ENCODE measurements at places on chromosomes 3 and 15.

- DNase-seq: no peak
Measured at GRCh38 chr15:36856339-36856973, 243.9 kb downstream of the MEIS2 start.

DNA sequence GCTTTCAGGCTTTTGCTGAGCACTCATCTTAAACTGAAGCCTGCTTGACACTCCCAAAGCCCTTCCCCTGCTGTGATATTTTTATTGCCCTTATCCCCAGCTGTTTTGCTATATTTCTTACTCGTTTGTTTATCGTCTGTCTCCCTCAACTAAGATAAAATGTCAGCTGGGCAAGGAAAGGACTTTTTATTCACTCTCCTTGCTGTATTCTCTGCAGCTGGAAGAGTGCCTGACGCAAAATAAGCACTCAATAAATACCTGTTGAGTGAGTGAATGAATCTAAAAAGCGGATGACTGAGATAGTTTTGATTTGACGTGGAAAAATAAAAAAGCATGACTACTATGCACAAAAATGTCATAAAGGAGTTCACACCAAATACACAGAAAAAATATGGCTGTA is 84.8 kb upstream of the POMGNT2 start:
- peak; percentile 60 for DNase-seq

DNA sequence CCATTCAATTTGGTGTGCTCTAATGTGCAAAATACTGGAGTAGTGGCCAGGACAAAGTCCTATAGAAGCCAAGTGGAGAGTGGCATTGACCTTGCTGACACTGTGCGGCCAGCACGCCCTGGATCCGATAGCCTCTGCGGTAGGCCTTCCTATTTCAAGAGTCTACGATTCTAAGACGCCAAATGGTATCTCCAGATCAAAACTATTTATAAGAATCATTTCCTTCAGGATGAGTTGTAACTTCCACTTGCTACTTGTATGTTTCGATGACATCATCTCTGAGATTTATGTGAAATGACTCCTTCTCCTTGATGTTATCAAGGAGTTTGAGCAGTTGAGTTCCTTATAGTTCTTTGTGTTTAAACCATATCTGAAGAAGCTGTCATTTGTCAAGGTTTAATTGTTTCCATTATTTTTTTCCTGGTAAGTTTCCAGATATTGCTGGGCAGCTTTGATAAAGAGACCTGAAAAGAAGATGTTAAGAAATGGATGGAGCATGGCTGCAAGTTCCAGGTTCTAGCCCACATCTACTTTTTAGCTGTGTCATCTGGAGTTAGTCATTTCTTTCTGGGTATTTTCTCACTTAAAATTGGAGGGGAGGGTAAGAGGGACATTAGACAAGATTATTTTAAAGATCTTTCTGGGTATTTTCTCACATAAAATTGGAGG is 71.8 kb downstream of the TMEM44 start:
- no peak for DNase-seq

DNA sequence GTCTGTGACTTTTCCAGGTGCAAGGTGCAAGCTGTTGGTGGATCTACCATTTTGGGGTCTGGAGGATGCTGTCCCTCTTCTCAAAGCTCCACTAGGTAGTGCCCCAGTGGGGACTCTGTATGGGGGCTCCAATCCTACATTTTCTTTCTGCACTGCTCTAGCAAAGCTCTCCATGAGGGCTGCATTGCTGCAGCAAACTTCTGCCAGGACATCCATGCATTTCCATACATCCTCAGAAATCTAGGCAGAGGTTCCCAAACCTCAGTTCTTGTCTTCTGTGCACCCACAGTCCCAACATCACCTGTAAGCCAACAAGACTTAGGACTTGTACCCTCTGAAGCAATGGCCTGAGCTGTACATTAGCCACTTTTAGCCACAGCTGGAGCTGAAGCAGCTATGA is 694.5 kb upstream of the BCHE start:
- DNase-seq: no peak

- no peak for DNase-seq
Measured at GRCh38 chr3:39148435-39149058, 4.8 kb downstream of the CSRNP1 start.

DNA sequence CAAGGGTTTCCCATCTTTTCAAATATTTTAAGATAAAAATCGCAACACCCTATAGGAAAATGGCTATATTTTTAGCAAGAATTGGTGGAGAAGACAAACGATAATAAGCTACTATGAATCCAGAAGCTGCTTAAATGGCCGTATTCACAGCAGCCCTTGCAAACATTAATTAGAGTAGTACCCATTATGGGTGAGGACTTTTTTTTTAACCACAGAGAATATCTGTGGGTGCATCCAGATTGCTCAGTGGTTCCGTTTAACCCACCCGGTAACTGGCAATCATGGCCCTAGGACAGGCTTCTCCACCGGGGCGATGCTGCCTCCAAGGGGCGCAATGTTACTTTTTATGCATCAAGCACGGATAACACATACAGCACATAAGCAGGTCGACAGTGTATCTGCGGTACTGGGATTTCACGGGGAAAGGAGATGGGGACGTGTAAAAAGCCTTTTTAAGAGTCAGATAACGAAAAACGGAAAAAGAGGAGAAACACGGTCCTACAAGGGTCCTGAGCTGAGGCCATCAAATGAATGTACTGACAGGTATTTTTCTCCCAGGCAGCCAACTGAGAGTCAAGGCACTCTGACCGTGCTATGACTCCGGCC is 968 bp upstream of the TMEM266 start:
- no peak for DNase-seq

DNA sequence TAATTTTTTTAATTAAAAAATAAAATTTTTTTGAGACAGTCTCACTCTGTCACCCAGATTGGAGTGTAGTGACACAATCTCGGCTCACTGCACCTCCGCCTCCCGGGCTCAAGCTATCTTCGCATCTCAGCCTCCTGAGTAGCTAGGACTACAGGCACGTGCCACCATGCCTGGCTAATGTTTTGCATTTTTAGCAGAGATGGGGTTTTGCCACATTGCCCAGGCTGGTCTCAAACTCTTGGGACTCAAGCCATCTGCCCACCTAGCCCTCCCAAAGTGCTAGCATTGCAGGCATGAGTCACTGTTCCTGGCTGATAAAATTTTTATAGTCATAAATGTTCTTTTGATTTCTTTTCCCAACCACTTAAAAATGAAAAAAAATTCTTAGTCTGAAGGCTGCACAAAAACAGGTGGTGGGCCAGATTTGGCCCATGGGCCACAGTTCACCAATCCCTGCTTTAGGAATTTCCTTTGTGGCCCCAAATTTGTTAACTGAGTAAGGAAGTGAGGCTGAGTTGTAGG is 9.2 kb downstream of the UBA5 start:
- DNase-seq: no peak

DNA sequence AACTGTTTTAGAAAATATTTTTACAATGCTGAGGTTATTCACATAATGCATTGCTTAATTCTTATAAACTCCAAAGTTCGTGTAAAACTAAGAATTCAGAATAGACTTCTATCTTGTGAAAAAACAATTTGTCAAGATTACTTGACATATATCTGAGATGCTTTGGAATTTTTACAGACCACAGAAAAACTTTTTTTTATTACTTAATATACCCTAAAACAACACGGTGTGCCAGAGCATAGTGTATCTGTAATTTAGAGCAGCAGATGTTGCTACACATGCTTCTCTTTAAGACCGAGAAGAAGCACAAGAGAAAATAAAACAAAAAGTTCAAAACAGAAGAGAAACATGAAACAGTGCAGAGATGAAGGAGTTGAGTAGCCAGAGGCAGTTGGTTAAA is 26.4 kb downstream of the ASB7 start:
- DNase-seq: no peak

- DNase-seq: no peak
Measured at GRCh38 chr3:11602239-11602840, 41.4 kb downstream of the VGLL4 start.

DNA sequence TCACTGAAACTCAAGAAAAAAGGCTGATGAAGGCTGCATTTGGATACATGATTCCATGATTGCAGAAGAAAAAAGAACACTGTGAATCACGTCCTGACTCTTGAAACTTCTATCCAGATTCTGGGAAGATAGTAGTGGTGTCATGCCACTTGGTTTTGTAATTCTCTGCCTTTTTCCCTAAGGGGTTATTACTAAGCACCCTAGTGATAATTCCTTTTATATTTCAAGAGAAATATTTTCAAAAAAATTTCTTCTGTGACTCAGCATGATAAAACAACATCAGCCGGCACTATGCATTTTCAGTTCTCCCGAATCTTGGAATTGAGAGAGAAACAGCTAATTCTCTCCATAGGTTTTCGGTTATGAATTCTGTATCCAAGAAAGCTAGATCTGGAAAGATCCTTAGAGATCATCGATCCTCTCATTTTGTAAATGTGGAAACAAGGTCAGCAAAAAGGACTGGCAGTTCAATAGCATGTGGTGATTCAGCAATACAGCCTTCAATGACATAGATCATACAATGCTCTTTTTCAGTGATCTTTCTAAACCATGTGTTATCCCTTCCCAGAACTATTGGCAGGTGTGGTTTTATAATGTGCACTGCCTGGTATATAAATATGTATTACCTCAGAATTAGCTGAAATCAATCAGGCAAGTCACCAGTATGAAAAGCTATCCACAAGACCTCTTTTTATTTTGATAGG is 42.6 kb upstream of the TP63 start:
- DNase-seq: no peak

DNA sequence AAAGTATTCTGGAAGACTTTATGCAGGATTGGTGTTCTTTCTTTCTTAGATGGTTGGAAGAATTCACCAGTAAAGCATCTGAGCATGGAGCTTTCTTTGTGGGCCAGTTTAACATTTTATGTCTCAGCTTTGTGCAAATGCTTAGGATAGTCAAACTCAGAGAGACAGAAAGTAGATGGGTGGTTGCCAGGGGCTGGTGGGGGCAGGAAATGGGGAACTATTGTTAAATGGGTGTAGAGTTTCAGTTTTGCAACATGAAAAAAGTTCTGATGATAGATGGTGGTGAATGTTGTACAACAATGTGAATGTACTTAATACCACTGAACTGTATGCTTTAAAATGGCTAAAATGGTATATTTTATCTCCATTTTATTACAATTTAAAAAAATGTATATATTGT is 24.8 kb downstream of the SPCS1 start:
- DNase-seq: no peak

- no peak for DNase-seq
Measured at GRCh38 chr3:37994639-37994972, 4.0 kb downstream of the VILL start.

DNA sequence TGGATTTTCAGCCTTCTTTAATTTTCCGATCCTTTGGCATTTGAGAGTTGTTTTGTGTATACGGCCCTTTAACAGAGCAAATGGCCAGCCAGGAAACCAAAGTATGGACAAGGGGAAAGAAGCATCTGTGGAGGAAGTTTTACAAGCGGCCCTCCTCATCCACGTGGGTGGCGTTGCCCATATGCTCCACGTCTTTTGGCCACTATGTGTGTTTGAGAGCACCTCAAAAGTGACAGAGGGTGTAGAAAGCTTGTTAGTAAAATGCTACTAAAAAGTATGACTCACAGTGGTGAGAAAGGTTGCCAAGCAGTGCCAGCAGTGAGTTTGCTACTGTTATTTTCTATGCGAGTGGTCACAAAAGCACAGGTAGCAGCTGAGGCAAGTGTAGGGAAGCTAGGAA is 451.8 kb upstream of the NPAP1 start:
- DNase-seq: no peak

DNA sequence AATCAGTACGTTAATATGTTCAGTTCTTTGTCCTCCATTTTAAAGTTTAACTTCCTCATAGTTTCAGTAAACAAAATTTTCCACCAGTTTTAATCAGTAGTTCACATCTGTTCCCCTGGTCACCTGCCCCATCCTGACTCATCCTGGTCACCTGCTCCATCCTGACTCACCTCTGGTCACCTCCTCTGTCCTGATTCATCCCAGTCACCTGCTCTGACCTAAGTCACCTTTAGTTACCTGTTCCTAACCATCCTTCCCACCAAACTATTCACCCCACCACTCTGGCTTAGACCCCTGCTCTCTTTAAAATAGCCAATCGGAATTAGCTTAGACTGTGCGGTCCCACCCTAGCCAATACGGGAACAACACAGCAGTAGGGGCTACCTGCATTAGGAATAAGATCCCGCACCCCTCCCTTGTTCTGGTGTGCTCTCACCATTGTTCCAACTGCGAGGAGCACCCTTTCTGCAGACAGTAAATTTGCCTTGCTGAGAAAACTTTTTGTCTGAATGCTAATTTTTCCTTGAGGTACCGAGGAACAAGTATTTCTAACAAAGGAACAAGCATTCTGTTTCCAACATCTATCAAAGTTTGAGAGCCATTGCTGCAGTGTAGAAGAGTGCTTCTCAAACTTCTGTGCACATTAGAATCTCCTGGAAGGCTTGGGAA is 169.3 kb downstream of the ADAMTS17 start:
- no peak for DNase-seq

DNA sequence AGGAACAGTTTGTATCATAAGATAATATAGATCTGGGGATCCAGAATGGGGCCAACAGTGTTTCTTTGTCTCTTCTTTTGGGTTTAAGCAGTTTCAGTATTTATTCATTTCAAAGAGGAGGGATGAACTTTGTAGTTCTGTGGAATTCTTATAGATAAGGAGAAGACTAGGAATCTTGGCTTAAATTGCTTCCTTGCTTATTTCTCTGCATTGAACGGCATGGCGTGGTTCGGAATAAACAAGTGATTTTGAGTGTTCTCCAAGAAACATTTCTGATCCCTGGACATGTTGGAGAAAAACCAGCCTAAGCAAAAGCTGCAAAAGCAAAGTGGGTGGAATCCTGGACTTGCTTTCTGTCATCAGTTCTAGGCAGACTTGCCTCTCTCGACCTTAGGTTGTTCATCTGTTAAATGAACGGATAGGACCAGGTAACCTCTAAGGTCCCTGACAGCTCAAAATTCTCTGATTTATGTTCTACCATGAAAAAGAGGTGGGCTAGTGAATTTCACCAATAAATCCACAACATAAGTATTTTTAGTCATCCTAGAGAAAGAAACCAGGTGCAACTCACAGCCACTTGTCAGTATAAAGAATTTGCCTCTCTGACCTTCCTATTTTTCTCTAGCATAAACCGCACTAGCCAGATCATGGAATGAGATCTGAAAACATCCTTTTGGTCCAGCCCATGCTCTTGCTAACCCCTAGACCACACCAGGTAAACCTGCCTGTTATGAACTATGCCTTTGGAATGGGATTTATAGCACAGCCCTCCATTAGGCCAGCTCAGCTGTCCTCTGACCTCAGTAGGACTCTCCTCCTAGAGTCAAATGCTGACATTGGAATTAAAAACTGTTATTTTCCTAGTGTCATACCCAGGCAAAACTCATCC is 78.8 kb downstream of the CLDN11 start:
- DNase-seq: no peak

DNA sequence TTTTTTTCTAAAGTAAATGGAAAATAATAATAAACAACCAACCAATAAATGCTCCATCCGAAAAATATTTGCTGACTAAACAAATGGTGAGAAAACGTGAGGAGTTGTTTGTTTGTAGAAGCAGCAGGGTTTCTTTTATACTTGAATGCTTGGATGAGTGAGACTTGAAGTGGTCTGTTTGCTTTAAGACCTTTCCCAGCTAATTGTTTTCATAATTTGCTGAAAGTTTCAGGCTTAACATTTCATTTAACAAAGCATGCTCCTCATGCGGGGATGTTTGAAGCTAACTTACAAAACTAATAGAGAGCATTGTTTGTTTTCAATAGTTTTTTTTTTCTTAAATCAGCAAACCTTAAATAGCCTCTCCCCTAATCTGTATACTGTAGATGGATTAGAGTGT is 484.6 kb downstream of the ROBO2 start:
- DNase-seq: no peak
